Stimulated activated CD8-positive, alpha-beta memory T cell treated with anti-CD3 and anti-CD28 coated beads, Interleukin-12 subunit alpha, Interleukin-12 subunit beta, amount 100 ng/mL, for 1 hour (primary cell): ENCODE measurements at places on chromosomes 1 and 21.

DNA sequence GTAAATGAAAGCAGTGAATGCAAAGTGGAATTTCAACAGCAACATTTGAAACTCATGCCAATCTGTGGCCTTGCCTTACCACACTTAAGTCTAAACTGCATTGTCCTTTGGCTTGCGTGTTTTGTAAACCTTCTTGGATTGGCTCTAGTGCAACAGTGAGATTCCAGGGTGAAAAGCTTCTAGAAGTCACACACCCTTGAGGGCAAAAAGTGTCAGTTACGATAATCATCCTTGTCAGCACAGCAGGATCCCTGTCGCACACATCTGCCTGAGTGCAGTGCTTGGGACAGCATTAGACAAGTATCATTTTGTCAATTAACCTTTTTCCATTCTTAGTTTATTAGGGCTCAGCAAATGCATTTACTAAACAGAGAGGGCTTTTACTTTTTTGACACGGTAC is 243.4 kb upstream of the PTBP2 start:
- no peak for DNase-seq

DNA sequence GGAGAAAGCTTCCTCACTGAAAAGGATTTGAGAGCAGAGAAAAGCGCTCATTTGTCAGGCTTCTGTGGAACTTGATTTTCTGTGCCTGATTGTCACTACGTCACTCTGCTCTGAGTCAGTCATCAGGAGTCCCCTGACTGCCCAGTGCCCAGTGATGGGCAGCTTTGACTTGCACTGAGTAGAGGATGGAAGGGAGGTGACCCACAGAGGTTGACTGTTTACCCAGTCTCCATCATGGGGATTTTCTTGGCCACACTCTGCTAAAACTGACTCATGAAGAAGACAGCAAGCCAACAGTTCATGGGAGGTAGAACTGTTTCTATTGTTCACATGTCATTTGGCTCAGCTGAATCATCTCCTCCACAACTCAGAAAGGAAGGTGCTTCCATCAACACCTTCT is 82.1 kb upstream of the DUSP10 start:
- no peak for DNase-seq

DNA sequence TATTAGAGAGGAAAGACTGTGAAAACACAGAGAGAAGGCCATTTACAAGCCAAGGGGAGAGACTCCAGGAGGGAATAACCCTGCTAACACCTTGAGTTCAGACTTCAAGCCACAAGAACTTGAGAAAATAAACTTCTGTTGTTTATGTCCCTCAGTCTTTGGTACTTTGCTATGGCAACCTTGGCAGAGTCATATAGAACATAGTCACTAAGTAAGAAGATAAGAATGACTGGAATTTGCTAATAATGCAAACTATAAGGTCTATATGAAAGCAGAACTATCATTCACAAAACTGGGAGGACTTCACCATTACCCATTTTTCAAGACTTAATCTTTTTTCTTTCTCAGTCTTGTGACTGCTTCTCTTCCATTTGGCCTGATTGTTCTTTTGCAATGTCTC is 767.3 kb upstream of the ADAMTS5 start:
- no peak for DNase-seq

DNA sequence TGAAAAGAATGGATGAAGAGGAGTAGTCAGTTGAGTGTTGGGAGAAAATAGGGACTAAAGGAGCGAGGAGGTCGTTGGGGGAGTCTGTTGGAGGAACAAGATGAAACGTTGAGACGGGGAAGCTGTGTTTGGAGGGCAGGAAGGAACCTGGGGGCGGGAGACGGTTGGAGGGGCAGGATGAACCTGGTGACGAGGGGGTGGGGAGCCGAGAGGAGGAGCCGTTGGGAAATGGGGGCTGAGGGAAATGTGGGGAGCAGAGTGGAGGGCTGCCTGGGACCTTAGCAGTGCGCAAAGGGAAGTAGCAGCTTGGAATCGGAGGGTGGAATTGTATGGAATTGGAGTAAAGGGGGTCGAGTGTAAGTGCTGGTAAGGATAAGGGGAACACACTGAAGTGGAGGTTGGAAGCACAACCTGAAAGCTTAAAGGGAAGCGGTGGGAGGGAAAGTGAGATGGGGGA is 630 bp downstream of the MTF2 start:
- DNase-seq, result no peak

DNA sequence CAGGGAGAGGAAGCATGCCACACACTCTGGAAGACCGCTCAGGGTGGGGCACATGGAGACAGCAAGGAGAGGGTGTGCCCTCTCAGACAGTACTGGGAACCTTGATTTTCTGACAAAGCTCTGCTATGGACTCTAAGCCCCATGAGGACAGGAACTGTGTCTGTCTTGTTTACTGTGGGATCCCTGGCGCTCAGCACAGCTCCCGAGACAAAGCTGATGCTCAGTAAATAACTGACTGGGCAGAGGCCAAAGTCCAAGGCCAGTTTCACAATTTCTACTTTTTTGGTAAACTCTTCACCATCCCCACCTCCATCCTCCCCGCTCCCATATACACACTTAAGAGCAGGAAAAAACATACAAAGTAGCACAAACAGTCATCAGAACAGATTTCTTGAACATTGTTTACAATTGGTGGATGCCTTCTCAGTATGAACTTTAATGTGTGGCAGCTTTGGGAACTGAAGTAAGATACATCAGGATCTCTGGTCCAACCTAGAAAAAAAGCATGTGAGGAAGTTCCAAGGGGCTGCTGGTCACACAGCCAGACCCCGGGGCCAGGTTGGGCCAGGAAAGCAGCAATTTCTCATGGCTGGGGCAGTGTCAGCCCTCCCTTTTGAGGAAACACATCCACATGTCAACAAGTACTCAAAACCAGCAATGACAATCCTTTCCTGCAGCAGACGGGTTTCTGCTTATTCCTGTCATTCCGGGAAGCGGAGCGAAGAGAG is 5.6 kb upstream of the AHCYL1 start:
- no peak for DNase-seq

DNA sequence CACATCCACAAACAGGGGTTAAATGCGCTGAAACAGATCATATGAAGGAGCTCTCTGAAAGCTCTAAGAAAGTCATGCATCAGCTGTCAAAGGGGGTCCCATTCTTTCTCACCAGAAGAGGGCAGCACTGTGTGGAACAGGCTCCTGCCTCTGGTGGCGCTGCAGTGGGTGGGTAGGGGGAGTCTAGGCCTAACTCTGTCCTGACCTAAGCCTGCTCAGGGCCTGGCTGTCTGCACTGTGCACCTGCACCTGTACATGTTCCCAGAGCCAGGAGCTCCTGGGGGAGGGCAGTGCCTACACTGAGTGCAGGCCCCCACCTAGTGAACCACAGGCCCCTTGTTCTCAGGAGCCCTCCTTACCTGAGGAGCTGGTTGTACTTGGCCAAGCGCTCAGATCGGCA is 16.0 kb downstream of the ENO1 start:
- DNase-seq, result peak; percentile 30

GRCh38 chr1:246181241-246181640 is 325.8 kb downstream of the SMYD3 start:
- no peak for DNase-seq

DNA sequence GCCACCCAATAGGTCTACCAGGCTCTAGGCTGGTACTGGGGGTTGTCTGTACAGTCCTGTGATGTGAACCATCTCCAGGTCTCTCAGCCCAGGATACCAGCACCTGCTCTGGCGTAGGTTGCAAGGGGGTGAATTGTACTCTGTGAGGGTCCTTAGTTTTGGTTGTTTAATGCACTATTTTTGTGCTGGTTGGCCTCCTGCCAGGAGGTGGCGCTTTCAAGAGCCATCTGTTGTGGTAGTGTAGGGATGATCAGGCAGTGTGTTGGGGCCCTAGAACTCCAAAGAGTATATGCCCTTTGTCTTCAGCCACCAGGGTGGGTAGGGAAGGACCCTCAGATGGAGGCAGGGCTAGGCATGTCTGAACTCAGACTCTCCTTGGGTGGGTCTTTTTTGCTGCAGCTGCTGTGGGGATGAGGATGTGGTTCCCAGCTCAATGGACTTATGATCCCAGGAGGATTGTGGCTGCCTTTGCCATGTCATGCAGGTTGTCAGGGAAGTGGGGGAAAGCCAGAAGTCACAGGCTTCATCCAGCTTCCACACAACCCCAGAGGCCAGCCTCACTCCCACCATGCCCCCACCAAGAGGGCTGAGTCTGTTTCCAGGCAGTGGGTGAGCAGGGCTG is 301.8 kb upstream of the CHRM3 start:
- no peak for DNase-seq

GRCh38 chr1:177442584-177442983 is 271.8 kb downstream of the BRINP2 start:
- DNase-seq, result no peak

GRCh38 chr1:152745289-152745704 is 12.5 kb upstream of the KPRP start:
- no peak for DNase-seq

DNA sequence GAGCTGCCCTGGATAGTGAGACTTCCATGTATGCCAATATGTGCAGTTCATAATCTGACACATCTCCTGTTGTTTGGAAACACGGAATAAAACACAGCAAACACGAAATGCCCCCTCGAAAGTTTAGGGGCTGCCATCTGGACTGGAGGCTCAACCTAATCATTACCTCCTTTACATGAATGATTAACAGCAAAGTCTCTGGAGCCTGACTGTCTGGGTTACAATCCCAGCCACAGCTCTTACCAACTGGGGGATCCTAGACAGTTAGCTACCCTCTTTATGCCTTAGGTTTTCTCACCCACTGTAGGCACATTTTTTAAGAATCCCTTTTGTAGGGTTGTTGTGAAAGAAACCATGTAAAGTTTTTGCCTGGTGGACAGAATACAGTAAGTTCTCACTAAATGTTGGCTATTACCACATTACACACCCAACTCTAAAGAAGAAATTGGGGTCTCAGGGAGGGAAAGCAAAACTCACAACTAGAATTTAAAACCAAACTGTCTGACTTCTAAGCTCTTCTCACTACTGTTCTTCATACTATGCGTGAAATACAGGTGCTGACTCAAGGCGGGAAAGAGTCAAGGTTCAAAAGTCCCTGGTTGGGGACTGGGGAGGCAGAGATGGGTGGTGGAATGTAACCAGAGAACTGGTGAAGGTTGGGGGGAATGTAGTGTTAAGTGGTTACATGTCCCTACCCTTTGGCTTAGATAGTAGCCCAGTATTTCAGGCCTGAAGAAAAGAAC is 24.2 kb downstream of the CYP4A22 start:
- no peak for DNase-seq

- no peak for DNase-seq
Measured at GRCh38 chr1:42951588-42951987, 7.1 kb downstream of the SLC2A1 start.

GRCh38 chr1:4931486-4931885 is 277.1 kb downstream of the AJAP1 start:
- DNase-seq, result no peak

GRCh38 chr21:27201197-27201596 is 234.3 kb upstream of the ADAMTS5 start:
- DNase-seq, result no peak

- DNase-seq, result no peak
Measured at GRCh38 chr1:94552071-94552586, 10.6 kb upstream of the F3 start.

- DNase-seq, result no peak
Measured at GRCh38 chr1:205477759-205478247, 22.0 kb upstream of the BLACAT1 start.

GRCh38 chr1:167707942-167708341 is 13.8 kb upstream of the MPZL1 start:
- no peak for DNase-seq

GRCh38 chr1:73042403-73042802 is 760.1 kb upstream of the NEGR1 start:
- no peak for DNase-seq

DNA sequence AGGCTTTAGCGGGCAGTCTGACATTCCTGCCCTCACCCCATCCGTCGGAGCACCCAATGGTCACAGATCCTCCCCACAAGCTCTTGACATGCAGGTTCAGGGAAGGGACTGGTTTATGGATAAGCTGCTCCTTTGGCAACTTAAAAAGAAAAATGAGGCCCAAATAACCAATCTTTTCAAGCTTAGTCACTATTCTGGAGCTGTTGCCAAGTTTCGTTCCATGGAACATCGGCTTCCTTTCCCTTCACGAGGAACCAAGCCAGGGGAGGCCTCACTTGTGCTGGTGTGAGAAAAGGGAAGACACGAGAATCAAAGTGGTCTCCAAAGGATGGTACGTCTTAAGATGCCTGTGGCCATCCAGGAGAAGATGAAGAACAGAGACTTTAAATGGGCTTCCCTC is 46.1 kb upstream of the LPAR3 start:
- no peak for DNase-seq

- no peak for DNase-seq
Measured at GRCh38 chr1:151540982-151541377, 871 bp downstream of the TUFT1 start.

DNA sequence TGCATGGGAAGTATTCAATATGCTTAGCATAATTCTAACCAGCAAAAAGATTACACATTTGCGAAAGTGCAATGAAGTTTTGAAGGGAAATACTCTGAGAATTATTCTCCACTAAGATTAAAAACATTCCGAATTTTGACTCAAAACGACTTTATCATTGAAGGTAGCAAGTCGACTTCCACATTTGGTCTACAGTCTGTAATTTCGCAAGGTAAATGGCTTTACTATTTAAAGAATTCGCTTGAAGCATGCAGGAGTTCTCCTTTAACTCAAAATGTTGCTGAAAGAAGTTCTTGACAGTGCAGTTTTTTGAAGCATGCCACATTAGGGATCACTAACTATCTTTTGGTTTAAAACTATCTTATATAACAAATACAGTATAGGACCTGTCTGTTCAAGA is 161.0 kb upstream of the HP1BP3 start:
- DNase-seq, result no peak

DNA sequence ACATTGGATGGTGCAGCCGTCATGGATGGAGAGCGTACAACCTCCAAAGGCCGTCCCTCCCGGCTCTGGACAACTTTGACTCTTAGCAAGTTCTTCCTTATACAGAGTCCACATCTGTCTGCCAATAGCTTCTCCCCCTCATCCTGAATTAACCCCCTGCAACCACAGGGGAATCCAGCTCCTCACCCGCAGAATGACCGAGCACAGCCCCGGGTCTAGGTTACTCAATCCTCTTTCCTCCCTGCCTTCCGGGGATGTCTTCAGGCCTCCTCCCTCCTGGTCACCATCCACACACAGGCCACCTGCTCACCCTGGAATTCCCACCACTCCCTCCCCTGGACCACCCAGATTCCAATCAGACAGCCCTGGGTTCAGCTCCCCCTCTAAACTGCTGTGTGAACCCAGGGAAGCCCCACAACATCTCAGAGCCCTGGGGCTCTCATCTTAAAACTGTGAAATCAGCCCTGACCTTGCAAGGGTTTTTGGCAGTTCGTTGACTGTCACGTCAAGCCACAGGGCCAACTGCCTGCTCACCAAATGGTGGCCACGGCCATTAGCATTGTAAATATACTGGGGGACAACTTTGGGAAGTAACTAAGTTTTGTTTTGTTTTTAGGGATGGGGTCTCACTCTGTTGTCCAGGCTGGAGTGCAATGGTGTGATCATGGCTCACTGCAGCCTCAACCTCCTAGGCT is 54.2 kb downstream of the HSPG2 start:
- no peak for DNase-seq

DNA sequence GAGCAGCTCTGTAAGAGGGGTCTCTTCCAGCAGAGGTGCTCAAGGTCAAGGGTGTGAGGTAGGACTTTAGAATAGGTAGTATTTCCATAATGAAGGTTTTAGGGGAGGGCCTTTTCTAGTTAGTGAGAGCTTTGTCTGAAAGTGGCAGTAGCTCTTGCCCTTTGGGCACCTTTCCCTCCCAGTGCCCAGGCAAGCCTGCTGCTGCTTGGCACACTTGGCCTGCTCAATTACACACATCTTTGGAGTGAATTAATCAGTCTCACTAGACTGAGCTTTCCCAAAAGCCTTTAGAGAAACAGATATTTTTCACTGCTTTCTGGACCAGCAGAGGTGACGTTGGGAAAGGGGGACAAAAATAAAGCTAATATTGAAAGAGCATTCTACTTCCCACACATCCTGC is 48.0 kb downstream of the MAB21L3 start:
- DNase-seq, result no peak
